ENCODE measurements at places on chromosomes 12 and 14.

DNA sequence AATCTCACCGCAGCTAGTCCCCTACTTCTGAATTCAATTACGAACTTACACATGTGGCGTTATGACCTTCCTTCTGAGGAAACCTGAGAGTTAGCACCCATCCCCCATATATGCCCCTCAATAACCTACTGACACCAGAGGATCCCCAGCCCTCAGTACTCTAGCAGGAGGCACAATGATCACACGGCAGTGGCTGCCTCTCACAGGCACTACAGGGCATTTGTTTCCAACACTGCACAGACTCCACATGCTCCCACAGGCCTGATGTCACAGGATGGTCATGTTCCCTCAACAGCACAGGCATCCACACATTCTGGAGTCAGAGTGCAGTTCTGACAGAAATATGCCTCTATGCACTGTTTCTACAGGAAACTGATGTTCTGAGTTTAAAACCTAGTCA, 17.4 kb downstream of the PPP1CC start:
- no peak for DNase-seq

- DNase-seq = no peak
These were observed 787.7 kb upstream of the TMEM132C start for GRCh38 chr12:127479256-127479655.

GRCh38 chr14:46480817-46481216, 170.8 kb downstream of the RPL10L start:
- DNase-seq = no peak

DNA sequence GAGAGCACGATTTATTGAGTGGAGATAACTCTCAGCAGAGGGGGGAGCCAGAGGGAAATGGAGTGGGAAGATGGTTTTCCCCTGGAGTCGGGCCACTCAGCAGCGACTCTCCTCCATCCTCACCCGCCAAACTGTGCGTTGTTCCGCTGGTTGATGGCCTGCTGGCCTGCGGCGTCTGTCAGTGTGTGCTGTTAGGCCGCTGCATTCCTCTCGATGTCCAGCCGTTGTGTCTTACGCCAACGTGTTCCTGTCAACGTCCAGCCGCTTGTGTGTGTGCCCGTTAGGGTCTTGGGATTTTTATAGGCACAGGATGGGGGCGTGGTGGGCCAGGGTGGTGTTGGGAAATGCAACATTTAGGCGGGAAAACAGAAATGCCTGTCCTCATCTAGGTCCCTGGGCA, 69.2 kb downstream of the PTPRQ start:
- DNase-seq = no peak

DNA sequence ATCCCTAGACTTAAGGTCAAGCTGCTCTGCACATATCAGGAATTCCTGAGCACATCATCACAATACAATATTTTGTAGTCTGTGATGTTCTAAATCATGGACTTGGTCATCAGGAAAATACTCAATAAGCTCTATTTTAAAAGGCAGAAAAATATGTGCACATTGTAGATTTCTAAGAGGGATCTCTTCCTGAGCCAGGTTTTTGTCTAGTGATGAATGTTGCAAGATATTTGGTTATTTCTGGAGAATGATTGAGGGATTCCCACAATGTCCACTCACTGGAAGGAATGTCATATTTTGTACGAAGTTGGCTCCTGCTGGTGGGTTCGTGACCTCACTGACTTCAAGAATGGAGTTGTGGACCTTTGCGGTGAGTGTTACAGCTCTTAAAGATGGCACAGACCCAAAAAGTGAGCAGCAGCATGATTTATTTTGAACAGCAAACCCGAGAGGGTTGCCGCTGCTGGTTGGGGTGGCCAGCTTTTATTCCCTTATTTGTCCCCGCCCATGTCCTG, 300.9 kb upstream of the DCN start:
- no peak for DNase-seq

DNA sequence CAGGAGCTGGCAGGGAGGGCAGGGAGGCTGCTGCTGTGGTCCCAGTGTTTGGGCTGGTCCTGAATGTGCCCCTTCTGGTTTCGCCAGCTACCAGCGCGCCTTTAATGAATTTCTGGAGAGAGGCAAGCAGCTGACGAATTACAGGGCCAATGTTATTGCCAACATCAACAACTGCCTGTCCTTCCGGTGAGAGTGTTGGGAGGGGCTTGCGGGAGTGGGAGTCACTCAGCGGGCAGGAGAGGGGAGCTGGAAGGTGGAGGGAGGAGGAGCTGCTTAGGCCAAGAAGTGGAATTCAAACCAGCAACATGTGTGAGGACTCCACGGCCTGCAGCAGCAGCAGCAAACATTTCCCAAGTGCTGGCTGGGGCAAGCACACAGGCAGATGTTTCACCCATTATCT, 7.7 kb downstream of the TNFAIP2 start:
- no peak for DNase-seq

- no peak for DNase-seq
These were observed 28.0 kb upstream of the METAP2 start for GRCh38 chr12:95445884-95446505.

DNA sequence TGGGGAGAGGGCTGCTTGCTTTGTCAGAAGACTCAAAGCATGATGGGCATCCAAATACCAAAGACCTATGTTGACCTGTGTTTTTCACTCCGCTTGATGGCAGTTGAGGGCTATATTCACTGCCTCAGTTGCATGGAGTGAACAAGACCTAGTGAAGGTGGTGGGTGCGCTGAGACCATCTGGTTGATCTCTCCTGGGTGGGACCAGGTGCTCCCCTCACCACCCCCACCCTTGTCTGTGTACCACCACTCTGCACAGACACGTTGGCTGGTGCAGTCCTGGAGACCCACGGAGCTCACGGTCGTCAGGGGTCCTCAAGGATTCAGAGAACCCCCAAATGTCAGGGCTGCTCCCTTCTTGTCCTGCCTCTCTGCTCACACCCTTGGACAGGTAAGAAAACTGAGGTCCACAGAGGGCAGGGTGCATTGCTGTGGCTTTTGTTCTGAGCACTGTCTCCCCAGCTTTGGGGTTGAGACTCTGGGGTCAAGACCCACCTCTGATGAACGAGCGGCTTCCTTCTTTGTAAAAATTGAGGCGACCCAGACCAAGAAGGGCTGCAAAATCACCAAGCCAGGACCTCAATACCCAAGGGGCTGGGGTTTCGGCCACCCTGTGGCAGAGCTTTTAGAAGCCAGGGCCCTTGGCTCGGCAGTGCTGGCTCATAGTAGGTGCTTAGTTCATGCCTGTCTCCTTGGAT, 166.3 kb upstream of the RTL1 start:
- DNase-seq = no peak

- DNase-seq = no peak
These were observed 64.0 kb downstream of the SMOC1 start for GRCh38 chr14:69943084-69943780.

- DNase-seq = no peak
These were observed 32.1 kb upstream of the PPP2R5C start for GRCh38 chr14:101729382-101729781.

- no peak for DNase-seq
These were observed 144.5 kb upstream of the SLC38A2 start for GRCh38 chr12:46516933-46517578.

GRCh38 chr12:75656648-75657047, 145.2 kb upstream of the KRR1 start:
- no peak for DNase-seq

DNA sequence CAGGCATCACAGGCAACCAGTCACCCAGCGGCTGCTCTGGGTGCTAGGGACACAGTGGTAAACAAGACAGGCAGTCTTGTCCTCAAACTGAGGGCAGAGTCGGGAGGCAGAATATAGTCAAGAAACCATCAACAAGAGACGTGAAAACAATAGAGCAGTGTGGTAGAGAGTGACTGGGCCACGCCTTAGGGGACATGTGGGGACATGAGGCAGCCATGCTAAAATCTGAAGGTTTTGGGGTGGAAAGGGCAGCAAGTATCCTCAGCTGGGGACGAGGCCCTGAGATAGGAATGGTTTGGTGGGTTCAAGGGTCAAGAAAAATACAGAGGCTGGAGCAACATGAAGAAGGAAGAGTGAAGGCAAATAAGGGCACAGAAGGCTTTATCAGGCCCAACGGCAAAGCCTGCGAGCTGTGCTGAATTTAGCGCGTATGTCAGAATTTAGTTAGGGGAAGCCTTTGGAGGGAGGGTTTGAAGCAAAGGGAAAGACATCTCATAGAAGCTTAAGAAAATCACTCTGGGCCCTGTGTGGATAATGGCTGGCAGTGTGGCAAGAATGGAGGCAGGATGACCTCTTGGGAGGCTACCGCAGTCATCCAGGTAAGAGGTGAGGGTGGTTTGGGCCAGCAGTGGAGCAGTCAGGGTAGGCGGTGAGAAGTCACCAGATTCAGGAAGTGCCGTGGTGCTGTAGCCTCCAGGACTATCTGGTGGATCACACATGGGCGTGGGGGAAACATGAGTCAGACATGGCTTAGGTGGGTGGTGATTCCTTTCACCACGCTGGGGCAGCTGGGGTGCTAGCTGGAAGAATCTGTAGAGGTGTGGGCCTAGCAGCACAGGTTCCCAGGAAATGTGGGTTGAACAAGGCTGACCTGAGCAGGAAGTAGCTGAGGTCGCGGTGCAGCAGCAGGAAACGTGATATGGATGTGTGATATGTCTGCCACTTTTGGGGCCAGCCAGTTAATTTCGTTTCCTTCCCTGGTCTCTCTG, 3.0 kb downstream of the EVL start:
- DNase-seq = no peak

- no peak for DNase-seq
These were observed 152.2 kb upstream of the HIF1A start for GRCh38 chr14:61542848-61543790.

- no peak for DNase-seq
These were observed 185.1 kb downstream of the MDGA2 start for GRCh38 chr14:47490353-47490752.

DNA sequence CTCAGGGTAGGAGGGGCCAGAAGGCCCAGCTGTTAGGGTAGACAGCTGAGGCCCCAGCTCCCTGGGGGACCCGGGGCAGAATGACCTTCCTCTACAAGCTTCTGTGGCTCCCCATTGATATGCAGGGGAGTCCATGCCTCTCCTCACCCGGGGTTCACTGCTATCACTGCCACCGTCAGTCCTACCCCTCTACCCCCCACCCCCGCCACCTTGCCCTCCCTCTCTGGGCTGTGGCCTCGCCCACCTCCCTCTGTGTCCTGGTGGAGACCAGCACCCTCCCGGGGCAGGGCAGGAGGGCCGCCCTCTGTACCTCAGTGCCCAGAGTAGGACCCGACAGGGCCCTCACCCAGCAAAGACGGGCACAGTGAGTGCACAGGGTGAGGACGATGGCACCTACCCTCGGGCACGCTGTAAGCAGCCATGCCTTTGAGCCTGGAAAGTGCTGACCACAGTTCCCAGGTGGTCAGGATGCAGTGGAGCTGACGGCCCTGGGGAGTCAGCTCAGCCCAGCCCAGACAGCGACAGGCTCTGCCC, 88.4 kb upstream of the SFSWAP start:
- no peak for DNase-seq

GRCh38 chr12:124490584-124491305, 76.7 kb downstream of the NCOR2 start:
- DNase-seq = no peak

DNA sequence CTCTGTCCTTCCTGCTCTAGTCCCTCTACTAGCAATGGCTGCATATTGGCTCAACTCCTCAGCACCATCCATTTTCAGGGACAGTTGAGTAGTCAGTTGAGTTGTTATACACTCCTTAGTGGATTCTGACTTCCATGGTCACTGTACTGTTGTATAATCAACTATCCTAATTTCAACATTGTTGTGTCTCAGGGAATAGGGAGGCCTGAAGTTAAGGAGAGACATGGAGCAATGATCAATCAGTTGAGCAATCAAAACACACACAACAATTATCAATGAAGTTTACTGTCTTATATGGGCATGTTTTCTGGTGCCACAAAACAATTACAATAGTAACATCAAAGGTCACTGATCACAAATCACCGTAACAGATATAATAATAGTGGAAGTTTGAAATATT, 255.9 kb downstream of the KCNC2 start:
- no peak for DNase-seq

DNA sequence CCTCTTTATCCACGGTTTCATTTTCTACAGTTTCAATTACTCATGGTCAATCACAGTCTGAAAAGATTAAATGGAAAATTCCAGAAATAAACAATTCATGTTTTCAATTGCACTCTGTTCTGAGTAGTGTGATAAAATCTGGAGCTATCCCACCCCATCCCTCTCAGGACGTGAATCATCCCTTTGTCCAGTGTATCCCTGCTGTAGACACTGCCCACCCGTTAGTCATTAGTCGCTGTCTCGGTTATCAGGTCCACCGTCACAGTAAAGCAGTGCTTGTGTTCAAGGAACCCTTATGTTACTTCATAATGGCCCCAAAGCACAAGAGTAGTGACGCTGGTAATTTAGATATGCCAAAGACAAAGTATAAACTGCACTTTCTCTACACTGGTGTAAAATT, 141.0 kb upstream of the LMNTD1 start:
- DNase-seq = no peak

DNA sequence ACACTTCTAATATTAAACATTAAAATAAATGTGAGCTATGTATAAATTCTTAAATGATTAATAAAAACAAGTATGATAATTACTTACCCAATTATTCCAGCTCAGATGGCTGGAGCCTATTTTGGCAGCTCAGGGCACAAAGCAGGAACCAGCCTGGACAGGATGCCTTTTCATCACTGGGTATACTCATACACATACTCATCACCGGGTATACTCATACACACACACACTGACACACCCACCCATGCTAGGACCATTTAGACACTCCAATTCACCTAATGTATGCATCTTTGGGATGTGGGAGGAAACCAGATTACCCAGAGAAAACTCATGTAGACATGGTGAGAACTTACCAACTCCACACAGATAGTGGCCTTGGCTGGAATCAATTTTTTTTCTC, 57.9 kb upstream of the CNOT2 start:
- no peak for DNase-seq

DNA sequence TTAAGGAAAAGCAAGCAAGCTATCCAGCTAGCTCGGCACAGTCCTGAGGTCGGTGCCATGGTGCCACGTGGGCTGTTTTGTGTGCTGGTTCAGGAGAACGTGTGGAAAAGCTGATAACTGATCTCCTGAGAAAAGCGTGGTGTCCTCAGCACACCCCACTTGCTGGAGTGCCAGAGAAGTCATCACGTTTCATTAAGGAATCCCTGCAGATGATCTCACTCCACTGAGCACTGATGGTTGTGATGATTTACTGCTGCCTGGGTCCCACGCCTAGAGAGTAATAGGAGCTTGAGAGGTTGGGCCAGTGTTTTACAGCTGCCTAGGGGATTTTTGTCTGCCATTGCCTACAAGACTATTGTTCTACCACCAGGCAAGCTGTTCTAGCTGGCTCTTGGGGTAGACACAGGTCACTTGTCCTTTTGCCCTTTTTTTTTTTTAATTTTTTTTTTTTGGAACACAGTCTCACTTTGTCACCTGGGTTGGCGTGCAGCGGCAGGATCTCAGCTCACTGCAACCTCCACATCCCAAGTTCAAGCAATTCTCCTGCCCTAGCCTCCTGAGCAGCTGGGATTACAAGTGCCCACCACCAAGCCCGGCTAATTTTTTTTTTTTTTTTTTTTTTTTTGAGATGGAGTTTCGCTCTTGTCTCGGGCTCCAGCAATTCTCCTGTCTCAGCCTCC, 42.3 kb upstream of the EVL start:
- no peak for DNase-seq

Measured in WERI-Rb-1 (cell line).